HTR-8/SVneo (cell line): ENCODE measurements at places on chromosomes 7 and 10.

- DNase-seq: peak; percentile 2
These were observed 1203.5 kb downstream of the TYW1 start for GRCh38 chr7:68200051-68200670.

DNA sequence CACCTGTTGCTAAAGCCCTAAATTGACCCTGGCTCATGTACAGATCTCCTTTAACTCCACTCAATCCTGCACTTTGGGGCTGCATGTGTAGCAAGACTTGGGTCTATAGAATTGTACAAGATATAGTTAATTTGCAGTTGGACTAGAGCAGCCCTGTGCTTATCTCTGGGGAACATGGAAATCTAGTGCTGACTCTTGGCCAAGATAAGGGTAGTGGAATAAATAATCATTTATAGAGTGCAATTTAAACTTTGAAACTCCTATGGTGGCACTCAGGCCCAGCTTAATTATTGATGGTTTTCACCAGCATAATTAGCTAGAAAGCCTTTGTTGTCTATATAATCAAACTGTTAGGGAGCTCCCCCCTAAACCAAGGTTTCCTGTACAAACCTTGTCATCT is 39.2 kb upstream of the MBL2 start:
- DNase-seq: no peak

- no peak for DNase-seq
These were observed 20.6 kb upstream of the SMO start for GRCh38 chr7:129167817-129168216.

- DNase-seq: no peak
These were observed 20.3 kb upstream of the IGF2BP3 start for GRCh38 chr7:23490357-23491135.

- DNase-seq: peak; percentile 40
These were observed 18.4 kb downstream of the NKX2-3 start for GRCh38 chr10:99551158-99551557.
